ENCODE measurements at places on chromosomes 5 and 9. TPM values are rescaled to one million over a fixed set of nuclear protein-coding genes. Genes with fewer than 3 reads are reported as not detected.

ANKRD31 gene
- not detected for total RNA-seq

DNA sequence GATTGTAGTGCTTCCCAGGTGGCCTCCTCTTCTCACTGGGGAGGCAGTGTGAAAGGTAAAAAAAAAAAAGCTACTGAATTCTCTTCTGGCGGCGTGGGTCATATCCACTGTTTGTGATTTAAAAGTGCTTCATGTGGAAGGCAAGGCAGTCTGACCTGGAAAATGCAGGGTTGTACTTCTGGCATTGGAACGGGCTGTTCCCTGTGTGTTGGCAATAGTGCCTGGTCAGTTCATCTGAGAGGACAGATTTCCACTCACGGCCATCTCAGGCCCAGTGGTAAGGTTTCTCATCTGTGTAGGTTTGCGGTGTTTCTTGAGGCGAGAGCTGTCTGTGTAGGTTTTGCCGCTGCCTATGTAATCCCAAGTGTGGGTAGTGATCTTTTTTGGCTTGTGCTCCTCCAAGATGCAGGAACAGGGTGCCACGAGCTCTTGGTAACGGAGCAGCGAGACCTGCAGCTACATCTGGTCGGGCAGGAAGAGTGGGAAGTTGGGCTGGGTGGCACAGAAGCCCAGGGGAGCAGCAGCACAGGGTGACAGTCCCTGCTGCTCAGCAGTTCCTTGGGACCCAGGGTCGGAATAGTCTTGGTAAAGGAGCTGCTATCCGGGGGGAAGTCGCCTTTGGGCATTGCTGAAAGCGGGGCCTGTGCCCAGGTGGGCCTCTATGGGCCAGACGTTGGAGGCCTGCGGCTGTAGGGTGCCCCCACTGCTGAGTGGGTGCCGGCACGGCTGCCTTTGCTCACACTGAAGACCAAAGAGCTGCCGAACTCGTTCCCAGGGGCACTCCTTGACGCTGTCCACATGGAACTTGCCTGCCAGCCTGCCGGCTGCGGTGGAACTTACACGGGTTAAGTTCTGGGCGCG, 11.2 kb downstream of the RCL1 start:
- DNase-seq = no peak

PCDHB2 gene
- 0.23 TPM for total RNA-seq

- no peak for DNase-seq
These were observed 39.2 kb upstream of the ACO1 start for GRCh38 chr9:32345243-32345642.

DNA sequence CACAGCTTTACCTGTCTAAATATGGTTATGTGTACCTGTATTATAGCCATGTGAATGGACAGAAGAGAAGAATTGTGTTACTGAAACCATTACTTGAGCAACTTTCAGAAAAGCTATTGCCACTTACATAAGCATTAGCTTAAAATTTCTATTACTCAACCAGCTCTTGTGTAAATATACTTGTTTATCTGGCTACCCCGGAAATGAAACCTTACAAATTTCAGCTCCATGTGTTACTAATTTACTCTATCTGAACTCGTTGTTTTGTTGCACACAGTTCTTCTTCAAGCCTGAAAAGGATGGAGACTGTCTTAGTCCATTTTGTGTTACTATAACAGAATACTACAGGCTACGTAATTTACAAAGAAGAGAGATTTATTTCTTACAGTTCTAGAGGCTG, 22.5 kb upstream of the ADAMTSL1 start:
- DNase-seq = no peak

- no peak for DNase-seq
These were observed 325.3 kb upstream of the HAPLN1 start for GRCh38 chr5:84045964-84046363.

GRCh38 chr5:94376672-94377345, 241.6 kb downstream of the KIAA0825 start:
- DNase-seq = no peak

CTXN3 gene
- total RNA-seq = not detected

PCDHGA1 gene
- 0.22 TPM for total RNA-seq

DNA sequence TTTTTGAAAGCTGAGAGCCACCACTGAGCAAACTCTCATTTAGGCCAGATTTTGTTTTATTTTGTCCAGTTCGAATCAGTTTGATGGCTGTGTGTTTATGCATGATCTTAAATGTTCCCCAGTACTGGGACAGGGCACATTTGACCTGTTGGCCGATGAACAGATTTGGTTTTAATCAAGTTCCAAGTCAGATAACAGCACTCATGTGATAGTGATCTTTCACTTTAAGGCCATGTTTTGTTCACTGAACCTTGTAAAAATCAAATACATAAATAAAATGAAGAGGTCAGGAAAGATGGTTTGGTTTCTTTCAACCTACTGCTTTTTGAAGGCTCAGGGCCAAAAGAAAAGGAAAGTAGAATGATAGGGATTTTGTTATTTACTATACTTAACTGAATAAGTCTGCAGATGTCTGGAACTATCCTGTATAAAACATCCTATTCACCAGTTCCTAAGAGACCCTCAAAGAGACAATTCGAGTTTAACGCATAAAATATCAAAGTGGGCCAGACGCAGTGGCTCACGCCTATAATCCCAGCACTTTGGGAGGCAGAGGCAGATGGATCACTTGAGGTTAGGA, 77.2 kb downstream of the PGM5 start:
- no peak for DNase-seq

PRSS3 gene
- total RNA-seq = 10.7 TPM

GRCh38 chr5:37668524-37669047, 171.3 kb downstream of the GDNF start:
- peak; percentile 88 for DNase-seq

TMEFF1 gene
- 14.6 TPM for total RNA-seq

GRIN1 gene
- not detected for total RNA-seq

DNA sequence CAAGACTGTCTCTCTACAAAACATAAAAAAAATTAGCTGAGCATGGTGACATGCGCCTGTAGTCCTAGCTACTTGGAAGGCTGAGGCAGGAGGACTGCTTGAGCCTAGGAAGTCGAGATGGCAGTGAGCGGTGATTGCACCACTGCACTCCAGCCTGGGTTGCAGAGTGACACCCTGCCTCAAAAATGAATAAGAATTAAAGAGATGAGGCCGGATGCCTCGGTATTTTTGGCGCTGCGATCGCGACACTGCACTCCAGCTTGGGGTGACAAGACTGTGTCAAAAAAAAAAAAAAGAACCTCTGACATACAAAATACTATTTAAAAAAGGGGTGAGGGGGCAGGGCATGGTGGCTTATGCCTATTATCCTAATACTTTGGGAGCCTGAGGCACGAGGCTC, 7.3 kb downstream of the GPBP1 start:
- no peak for DNase-seq

Data from endothelial cell of umbilical vein (primary cell).